ENCODE measurements at places on chromosomes 1 and 21. TPM values are rescaled to one million over a fixed set of nuclear protein-coding genes. Genes with fewer than 3 reads are reported as not detected.

DNA sequence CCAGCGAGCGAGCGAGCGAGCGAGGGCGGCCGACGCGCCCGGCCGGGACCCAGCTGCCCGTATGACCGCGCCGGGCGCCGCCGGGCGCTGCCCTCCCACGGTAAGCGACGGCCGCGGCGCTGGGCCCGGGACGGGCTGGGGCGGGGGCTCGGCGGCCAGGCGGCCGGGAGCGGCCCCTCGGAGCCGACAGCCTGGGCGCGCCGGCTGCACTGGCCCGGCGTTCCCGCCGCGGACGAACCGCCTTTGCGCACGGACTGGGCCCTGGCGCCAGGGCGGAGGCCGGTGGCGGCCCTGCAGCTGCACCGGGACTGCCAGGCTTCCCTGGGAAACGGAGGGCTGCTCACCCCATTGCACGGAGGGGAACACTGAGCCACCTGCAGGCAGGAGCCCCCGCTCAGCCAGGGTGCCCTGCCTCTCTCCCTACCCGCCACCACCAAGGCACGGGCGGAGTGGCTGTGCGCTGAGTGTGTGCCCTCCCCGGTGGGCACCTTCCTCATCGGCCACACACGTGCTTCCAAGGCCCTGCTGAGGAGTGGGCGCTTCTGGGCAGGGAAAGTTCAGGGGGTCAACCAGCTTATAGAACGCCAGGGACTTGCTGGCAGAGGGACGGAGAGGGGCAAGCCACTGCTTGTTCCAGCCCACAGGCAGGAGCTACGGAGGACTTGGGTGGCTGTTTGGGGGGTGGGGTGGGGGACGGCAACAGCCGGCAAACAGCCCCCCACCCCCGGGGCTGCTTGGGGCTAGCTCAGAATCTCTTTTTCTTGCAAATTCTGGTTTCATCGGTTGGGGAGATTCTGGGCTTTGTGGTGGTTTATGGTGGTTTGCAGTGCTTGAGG, 532 bp downstream of the CSF1 start:
- no peaks in the 10 kb centered on the region for H3K27me3 ChIP-seq
- no peaks in the 10 kb centered on the region for H3K36me3 ChIP-seq
- peak; percentile 7 for DNase-seq
- H3K27ac ChIP-seq: peak overlapping the region; percentile 64

- H3K4me1 ChIP-seq: peaks cover 85% of the 10 kb centered on the region
- H3K27me3 ChIP-seq: no peaks in the 10 kb centered on the region
- H3K36me3 ChIP-seq: peaks cover 3% of the 10 kb centered on the region
- DNase-seq: no peak
- no peak overlapping the region for H3K4me3 ChIP-seq
Measured at GRCh38 chr1:16372535-16373285, 5.7 kb downstream of the SZRD1 start.

- no peak for DNase-seq
- H3K4me3 ChIP-seq: no peak overlapping the region
- H3K36me3 ChIP-seq: no peaks in the 10 kb centered on the region
- H3K27ac ChIP-seq: no peak overlapping the region
Measured at GRCh38 chr1:190476806-190477205, 858 bp downstream of the BRINP3 start.

The CITED4 gene
- 1.3 TPM for total RNA-seq

The KCNJ9 gene
- total RNA-seq: 0.04 TPM

Data from CD8-positive, alpha-beta memory T cell (primary cell).